ENCODE measurements at places on chromosomes 12 and 14.

GRCh38 chr14:99383472-99384449 is 96.9 kb downstream of the SETD3 start:
- DNase-seq = no peak

DNA sequence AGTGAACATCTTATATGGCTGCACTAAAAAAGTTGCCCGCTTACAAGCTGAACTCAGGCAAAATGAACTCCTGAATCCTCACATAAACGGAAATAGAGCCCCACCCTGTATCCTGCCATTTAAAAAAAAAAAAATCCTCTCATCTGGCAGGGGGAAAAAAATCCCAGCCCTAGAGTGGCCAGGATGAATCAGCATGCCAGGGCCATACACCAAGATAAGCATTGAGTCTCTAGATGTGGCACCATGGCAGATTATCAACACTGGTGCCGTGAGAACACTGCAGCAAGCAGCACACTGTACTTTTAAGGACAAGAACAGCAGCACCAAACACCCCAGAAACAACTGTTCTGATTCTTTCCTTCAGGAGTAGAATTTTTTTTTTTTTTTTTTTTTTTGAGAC is 65.5 kb downstream of the RASSF3 start:
- DNase-seq = no peak

- no peak for DNase-seq
These were observed 12.6 kb upstream of the OR8S1 start for GRCh38 chr12:48512855-48513254.

DNA sequence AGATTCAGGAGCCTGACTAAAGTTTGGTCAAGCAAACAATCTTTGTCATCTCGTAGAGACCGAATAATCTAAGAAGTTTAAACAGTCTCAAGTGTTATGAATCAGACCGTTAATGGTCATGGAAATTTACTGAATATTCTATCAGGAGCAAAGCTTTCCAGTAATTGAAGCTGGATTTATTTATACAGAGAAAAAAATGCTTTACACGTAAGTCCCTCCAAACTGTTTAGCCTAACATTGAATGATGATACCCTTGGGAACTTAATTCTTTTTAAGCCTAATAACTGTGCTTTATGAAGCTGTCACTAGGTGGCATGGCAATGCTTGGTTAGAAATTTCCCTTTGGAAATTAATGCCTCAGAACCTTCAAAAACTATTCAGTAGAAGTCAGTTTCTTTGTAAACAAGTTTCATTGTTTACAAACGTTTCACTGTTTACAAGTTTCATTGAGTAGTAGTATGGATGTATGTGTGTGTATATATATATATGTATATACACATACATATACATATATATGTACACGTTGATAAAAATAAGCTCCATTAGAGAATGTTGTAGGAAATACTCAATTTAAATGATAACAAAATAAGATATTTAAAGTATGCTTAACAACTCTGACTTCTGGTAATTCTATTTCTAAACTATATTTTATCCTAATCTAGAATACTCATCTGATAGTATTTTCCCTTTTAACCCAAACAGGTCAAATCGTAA is 32.1 kb downstream of the DEPDC4 start:
- no peak for DNase-seq

All from stimulated activated CD8-positive, alpha-beta memory T cell treated with anti-CD3 and anti-CD28 coated beads, Interleukin-4, amount 100 ng/mL, for 48 hours (primary cell).